Substantia nigra (tissue), 51 donors: ENCODE measurements at places on chromosomes 4 and X.

- DNase-seq = no peak
Observed at GRCh38 chr4:48340276-48340964, 909 bp upstream of the SLAIN2 start.

DNA sequence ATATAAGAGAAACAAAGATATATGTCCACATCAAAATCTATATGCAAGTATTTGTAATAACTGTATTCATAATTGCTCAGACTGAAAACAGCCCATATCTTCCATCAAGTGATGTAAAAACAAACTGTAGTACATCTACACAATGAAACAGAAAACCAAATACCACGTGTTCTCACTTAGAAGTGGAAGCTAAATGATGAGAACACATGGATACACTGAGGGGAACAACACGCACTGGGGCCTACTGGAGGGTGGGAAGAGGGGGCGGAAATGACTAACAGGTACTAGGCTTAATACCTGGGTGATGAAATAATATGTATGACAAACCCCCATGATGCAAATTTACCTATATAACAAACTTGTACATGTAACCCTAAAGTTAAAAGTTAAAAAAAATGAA, 42.7 kb downstream of the UBA6 start:
- no peak for DNase-seq

DNA sequence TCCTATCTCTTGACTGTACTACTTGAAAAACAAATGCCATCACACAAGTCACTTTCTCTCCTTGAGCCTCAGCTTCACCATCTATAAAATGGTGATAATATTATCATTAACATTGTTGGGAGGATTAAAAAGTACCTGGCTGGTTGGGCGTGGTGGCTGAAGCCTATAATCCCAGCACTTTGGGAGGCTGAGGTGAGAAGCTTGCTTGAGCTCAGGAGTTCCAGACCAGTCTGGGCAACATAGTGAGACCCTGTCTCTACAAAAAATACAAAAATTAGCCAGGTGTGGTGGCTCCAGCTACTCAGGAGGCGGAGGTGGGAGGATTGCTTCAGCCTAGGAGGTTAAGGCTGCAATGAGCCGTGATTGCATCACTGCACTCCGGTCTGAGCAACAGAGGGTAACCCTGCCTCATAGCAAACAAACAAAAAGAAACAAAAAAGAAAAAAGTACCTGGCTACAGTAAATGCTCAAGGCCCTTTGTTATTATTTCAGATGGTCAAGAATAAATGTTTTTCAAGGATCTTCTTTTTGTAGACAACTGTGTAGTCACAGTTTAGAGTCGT, 120.3 kb downstream of the CHRNA9 start:
- DNase-seq = no peak

GRCh38 chr4:25236971-25237370, 3.1 kb downstream of the PI4K2B start:
- DNase-seq = no peak

DNA sequence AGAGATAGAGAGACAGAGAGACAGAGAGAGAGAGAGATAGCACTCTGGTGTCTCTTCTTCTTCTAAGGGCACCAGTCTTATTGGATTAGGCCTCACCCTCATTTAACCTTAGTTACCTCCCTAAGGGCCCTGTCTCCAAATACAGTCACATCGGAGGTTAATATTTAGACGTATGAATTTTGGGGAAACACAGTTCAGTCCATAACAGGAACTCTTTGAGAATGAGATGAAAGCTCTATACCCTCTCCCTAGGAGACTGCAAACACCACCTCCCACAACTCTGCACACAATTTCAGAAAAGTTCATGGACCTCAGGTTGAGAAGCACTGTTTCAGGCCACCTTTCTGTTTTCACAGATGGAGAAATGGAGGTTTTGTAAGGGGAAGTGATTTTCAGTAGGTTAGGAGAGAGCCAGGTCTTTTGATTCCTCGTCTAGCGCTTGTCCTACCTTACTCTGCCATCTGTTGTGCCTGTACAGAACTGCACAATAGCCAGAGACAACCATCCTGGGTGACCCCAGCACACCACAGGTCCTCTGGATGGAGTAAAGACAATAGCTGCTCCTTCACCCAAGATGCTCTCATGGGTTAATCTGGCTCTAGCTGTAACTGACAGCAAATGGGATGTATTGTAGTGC, 16.9 kb upstream of the LOC101059915 start:
- DNase-seq = no peak

DNA sequence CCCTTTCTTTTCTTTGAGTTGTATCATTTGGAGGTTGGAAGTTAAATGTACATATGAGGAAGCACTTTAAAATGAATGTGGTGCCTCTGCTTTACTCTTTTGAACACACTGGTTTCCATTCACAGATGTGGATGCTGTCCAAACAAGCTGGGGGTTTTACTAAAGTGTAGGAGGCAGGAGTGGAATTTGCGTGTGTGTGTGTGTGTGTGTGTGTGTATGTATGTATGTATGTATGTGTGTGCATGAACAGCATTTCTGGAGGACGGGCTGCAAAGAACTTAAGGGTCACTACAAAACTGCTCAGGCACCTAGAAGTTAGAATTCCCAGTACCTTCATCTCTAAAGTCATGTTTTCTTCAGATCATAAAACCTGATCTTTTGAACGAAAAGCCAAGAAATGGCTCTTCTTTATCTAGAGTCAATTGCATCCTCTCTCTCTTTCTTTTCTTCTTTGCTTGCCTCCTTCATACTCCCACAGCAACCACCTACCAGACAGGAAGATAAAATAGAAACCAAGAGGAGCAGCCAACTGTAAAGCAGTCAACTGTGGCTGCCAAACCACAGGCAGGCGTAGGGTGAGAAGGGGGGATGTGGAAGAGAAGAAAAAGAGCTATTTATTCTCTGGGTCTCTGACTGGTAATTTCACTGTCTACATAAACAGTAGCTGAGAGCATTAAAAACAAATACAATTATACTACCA, 177.0 kb upstream of the RASGEF1B start:
- no peak for DNase-seq

GRCh38 chrX:20270562-20270890, 3.8 kb upstream of the RPS6KA3 start:
- no peak for DNase-seq

DNA sequence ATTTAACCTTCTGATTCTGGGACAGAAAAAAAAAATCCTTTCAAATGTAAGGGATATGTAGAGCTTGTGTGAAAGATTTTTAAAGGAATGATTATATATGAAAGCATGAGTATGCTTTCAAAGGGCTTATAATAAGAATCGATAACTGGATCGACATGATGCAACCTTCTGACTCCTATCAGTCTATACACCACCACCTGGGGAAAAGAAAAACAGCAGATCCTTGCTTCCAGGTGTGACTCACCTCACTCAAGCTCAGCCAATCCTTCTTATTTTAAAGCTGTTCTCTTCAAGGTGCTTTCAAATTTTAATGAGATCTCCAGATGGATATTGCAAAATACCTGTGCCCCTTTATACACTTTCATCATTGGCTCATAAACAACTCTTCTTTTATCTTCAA, 102.1 kb upstream of the EDNRA start:
- DNase-seq = no peak

DNA sequence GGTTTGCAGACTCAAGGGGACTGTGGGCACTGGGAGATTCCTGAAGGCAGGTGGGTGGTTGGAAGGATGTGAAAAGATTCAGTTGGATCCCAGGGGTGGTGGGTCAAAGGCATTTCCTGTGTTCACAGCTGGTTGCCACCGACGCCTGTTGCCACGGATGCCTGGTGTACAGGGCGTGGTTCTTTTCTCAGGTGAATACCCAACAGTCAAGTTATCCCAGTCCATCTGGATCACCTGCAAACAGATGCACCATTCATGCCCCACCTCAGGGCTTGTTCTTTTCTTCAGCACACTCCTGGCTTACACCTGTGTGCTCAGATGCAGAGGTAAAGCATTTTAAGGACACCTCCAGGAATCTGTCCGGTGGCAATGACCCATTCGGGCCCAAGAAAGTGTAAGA, 55.8 kb upstream of the SHOX start:
- no peak for DNase-seq

DNA sequence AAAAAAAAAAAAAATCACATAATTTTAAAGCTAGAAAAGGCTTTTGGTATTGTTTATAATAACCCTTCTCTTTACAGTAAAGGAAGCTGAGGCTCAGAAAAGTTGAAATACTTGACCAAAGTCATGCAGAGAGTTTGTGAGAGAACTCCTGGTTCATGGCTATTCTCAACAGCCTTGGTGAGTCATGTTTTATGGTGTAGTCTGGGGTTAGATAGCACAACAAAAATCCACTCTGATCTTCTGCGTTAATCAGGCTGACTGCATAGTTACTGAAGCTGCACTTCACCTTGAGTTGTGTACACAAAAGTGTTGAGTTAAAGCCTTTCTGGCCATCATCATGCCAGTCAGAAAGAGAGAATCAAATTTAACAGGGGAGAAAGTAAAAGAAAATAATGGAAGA, 19.3 kb upstream of the SFRP2 start:
- no peak for DNase-seq

DNA sequence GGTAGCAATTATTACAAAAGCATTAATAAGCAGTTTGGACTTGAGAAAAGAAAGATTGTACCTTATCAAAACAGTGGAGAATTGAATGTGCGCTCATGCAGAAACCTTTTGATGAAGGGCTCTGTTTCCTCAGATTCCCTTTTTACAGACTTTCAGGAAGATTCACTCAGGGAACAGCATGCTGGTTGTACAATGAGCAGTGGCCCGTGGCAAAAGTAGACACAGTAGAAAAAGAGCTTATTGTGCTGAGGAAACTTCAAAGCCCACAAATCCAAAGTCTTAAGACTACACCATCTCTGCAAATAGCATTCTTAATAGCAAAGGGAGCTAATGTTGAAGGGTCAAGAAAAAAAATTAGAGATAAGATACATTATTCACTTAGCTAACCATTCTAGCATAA, 858.9 kb downstream of the PDHA2 start:
- no peak for DNase-seq

DNA sequence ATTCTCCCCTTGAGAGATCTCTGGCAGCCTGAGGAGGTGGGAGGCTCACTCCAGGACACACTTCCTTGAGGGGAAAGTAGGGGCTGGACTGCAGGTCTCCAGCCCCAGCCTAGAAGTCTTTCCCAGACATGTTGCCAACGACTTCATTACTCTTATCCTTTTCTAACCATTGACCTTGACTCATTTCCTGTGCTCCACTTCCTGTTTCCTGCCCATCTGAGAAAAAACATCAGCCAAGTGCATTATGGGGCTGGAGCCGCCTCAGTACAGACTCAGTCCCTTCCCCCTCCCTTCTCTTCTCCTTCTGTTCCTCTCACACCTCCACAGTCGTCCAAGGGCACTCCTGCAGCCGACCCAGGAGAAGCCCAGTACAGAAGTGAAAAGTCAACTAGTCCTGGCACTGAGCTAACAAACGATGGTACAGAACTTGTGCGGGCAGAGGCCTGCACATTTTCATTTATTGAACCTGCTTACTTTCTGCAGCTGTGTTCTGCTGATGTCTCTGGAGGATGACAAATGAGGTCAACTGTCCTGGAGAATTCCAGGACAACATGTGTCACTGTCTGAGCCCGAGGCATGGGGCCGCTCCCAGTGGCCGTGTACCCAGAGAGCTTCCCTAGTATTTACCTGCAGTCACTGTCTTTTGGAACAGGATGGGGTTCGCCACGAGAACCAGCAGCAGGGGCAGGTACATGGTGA, 20.1 kb downstream of the GPR143 start:
- DNase-seq = no peak

DNA sequence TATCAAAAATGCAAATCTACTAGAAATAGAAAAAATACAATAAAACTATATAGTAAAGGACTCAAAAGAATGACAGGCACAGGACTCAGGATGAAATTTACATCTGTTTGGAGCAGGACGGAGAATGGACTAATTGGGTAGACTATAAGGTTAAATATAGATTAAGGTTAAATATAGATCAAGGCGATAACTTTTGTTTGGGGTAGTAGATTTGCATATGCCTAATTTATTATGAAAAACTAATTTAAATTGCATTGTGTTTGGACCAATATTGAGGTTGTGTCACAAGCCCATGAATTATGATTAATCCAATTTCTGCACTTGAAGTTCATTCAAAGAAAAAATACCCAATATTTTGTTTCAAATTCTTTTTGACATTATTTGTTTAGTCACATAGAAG, 31.0 kb downstream of the MTHFD2L start:
- no peak for DNase-seq

DNA sequence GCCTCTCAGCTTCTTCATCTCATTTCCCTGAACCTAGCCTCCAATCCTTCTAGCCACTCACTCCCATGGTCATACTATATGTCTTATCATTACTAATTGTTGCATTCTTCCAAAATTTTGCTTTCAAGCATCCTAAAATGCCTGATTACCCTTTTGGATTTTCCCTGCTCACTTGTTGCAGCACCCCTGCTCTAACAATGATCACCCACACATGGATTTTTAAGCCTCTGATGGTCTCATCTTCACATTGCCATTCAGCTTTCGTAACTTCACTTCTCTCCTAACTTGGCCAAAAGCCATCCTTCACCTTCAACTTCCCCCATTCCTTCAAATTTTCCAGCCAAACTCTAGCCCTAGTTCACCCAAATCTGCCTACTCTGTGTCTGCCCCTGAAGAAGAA, 33.8 kb upstream of the MGST2 start:
- no peak for DNase-seq

GRCh38 chr4:128596115-128596514, 213.4 kb upstream of the JADE1 start:
- no peak for DNase-seq

GRCh38 chrX:2262668-2263055, 238.1 kb downstream of the DHRSX start:
- DNase-seq = no peak

GRCh38 chrX:115362334-115363095, 73.0 kb downstream of the LUZP4 start:
- no peak for DNase-seq

- DNase-seq = no peak
Observed at GRCh38 chr4:121200795-121201472, 36.8 kb upstream of the TNIP3 start.

- DNase-seq = no peak
Observed at GRCh38 chrX:9770319-9770718, 4.7 kb upstream of the GPR143 start.

GRCh38 chrX:82134378-82134777, 932.5 kb downstream of the SH3BGRL start:
- no peak for DNase-seq

DNA sequence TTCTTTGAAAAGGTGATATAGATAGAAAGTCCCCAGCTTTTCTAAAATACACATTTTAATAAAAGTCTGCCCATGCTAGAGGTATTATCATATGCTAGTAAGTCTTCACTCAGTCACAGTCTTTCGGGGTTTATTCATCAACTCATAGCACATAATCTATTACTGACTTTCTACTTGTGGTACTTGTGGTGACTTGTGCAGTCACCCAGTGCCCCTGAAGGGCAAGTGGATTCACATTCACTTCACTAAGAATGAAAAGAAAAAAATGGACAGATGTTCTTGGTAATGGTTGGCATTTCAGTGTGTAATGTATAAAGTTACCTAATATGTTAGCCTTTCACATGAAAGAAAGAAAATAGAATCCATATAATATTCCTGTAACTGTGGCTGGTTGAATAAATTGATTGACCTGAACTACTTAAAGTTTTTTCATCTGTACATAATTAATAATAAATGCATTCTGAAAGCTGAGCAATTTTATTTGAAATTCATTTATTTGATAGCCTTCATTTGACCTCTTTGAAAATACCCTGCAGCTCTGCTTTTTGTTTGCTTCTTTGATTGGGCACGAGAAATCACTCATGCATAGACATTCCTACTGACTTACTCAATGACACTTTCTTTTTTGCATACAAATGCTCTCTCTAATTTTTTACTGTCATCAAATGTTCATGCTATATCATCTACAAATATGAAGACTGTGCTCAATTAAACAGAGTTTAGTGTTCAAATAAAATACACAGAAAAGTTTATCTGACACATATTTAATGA, 39.5 kb upstream of the ZNF330 start:
- no peak for DNase-seq
